Fibroblast of mammary gland (primary cell): ENCODE measurements at places on chromosomes 13 and 19.

DNA sequence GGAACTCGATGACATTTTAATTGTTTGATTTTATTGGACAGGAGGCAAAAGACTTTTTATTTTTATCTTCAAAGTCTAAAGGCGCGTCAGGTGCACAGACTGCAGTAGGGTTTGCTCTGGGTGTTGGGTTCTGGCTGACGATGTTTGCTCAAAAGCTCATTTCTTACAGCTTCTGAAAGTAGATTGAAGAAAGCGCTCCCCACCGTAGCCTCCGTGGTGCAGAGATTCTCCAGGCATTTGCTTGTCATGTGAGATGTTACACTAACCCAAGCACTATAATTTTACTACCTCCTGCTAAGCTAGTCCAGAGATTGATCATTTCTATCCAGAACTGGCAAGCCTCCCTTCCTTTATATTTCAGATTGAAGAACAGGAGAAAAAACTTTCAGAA lies 14.5 kb upstream of the ATP11A start:
- DNase-seq = no peak

GRCh38 chr19:49442771-49443365 lies 1.5 kb upstream of the SLC17A7 start:
- DNase-seq = peak; percentile 86

DNA sequence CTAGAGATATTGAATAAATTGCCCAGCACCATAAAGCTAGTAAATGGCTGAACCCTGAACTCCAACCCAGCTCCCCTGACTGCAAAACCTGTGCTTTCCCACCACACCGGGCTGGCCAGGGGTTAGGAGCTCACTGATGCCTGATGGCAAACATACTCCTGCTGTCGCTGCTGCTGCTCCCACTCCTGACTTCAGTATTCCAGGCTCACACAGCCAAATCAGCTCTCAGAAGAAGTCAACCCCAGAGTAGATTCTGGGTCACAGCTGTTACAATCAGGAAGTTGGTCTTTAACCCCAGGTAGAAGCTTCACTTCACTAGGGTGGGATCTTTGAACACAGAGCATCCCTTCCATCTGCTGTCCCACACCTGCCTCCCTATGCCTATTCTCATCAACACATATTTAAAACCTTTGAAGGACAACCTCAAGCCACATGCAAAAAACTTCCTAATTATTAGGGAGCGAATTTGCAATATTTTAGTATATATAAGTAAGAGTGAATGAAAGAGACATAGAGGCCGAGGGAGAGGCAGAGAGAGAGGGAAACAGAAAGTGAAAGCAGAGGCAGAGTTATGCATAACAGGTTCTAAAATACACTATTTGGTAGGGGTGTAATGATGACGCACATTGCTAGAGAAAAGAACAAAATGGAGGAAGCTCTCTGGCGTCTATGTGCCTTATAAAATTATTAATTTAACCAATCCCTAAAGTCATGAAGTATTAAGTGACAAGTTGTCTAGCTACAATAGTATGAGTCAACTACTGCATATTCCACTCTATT lies 99.4 kb upstream of the SERP2 start:
- peak; percentile 89 for DNase-seq

- no peak for DNase-seq
Measured at GRCh38 chr19:2324220-2324948, 4.0 kb downstream of the LSM7 start.

GRCh38 chr13:98155475-98156109 lies 12.7 kb downstream of the FARP1 start:
- peak; percentile 82 for DNase-seq

GRCh38 chr13:111936267-111936925 lies 130.6 kb upstream of the SOX1 start:
- no peak for DNase-seq

DNA sequence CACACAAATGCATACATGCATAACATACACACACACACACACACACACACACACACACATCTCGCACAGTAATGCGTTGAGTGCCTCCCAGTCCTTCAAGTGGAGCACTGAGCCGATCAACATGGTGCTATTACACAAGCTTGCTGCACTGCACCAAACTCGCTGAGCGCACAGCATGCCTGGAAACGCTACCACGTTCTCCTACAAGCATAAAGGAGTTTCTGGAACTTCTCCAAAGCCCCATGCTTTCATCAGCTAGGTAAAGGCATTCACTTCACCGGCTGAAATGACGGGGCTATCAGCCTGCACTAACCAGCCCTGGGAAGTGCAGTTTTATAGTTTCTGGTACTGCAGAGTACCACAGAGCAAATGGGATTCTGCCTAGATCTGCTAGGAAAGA lies 92.7 kb downstream of the FGF14 start:
- DNase-seq = no peak
